ENCODE measurements at places on chromosomes 2 and 18. TPM values are rescaled to one million over a fixed set of nuclear protein-coding genes. Genes with fewer than 3 reads are reported as not detected.
A peak's percentile ranks its signal among the peaks of the same experiment; 100 is the strongest.

GRCh38 chr2:37829202-37829601, 95.9 kb upstream of the RMDN2 start:
- DNase-seq, result peak; percentile 82

GRCh38 chr2:224513991-224514390, 71.2 kb downstream of the CUL3 start:
- DNase-seq, result no peak

DNA sequence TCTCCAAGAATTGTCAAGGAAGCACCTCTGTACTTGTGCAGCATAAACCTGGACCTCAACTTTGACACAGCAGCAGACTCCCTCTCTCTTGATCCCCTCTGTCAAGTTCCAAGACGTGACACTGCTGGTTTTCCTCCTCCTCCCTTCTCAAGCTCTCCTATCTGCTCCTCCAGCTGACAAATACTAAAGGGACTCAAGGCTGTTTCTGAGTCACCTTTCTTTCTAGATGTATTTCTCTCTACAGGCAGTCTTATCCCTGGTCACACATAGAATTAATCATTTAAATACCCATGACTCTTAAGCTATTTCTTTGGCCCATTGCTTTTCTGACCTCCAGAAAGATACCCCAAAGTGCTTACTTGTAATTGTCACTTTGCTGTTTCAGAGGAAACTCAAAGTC, 53.5 kb downstream of the SEPTIN10 start:
- peak; percentile 27 for DNase-seq

- DNase-seq, result no peak
Observed at GRCh38 chr18:70456376-70456775, 167.5 kb downstream of the SOCS6 start.

DNA sequence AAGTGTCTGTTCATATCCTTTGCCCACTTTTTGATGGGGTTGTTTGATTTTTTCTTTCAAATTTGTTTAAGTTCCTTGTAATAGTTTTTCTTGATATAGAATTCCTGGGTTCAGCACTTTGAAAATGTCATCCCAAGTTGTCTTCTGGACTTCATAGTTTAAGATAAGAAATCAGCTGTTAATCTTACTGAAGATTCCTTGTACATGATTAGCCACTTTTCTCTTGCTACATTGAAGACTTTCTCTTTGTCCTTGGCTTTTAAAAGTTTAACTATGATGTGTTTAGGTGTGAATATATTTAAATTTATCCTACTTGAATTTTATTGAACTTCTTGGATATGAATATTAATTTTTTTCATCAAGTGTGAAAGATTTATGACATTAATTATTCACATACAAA, 387.2 kb upstream of the CWC22 start:
- no peak for DNase-seq

DNA sequence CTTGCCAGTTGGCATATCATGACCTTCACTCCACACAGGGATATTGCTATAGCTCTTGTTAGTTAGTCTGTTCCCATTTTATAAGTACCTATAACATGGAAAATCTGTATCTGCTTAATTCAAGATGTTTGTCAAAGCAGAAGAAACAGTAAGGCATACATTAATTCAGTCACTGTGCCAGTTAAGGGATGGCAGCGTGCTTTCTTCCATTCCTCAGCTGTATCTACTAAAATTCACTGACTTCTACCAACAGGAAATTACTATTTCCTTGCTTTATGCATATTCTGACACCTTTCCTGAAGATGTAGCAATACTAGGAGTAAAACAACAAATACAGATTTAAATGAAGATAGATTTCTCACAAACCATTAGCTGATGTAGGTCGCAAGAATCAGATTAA, 59.9 kb downstream of the RNF152 start:
- DNase-seq, result no peak

DNA sequence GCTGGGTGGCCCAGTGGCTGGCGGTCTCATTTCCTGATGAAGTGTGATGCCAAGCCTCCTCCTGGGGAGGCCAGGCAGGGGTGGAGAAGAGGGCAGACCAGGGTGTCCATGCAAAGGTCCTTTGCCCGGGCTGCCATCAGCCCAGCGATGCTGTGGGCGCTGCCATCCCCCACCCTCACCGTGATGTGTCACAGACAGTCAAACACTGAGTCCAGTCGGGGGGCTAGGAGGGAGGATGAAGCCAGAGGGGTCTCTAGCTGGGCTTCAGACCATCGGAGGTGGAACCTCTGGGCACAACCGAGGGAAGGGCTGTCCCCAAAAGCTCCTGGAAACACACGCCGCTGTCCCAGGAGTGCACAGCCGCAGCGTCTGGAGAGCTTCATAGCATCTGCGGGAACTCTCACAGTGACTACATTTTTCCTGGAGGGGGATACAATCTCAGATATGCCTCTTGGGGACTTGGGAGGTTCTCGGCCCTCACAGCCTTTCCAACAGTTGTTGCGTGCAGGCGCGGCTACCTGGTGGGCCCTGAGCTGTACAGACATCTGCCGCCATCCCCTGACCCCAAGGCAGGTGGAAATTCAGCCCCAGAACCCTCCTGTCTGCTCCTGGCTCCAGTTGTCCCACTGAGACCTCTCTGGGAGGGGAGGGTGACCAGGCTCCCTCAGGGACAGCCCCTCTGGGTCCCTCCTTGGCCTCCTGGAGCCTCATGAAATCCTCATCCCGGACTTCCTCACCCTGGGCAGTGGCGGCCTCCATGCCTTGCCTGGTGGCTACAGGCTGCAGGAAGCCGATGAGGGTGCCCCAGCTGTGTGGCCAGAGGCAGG, 26.5 kb upstream of the OTOS start:
- no peak for DNase-seq

GRCh38 chr2:190618030-190618429, 30.9 kb upstream of the NAB1 start:
- DNase-seq, result no peak

DNA sequence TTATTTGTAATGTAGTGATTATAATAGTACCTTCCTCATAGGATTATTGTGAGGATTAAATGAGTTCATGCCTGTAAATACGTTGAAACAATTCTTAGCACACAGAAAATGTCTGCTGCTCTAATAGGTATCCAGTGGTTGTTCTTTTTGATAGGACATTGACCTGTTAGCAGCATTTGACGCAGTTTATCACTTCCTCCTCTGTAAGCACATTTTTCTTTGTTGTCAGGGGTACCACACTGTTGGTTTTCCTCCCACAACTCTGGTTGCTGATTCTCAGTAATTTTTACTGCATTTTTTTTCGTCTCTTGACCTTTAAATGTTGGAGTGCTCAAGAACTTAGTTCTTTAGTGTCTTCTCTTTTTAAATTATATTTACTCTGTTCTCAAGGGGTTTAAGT, 15.4 kb downstream of the PPM1B start:
- DNase-seq, result no peak

- no peak for DNase-seq
Observed at GRCh38 chr2:186126181-186126580, 359.9 kb upstream of the ZC3H15 start.

DNA sequence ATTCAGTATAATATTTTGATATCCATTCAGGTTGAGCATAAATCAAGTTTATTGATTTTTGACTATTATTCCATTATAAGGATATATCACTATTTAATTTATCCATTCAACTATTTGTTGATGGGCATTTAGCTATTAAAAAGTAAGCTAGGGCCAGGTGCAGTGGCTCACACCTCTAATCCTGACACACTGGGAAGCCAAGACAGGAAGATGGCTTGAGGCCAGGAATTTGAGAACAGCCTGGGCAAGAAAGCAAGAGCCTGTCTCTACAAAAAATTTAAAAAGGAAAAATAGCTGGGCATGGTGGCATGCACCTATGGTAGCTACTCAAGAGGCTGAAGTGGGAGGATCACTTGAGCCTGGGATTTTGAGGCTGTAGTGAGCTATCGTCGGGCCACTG, 183.5 kb downstream of the HNMT start:
- no peak for DNase-seq

- no peak for DNase-seq
Observed at GRCh38 chr18:78738076-78738690, 241.4 kb upstream of the SALL3 start.

DNA sequence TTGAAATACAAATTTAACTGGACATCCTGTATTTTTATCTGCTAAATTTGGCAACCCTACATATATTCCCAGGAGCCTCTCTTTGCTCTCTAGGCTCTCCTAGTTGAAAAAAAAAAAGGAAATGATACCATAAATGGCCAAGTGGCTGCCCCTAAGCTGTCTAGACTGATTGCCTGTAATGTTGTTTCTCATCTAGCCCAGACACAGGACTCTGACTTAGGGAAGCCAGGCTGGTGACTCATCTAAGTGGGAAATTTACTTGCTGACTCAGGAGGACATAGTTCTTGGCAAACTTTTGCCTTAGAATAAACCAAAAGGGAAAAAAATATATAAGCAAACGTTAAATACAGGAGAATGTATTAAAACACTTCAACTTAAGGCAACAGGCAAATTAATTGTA, 14.6 kb upstream of the ITGAV start:
- peak; percentile 99 for DNase-seq

GRCh38 chr18:59681521-59682004, 15.7 kb downstream of the CCBE1 start:
- DNase-seq, result no peak

Gene COLEC12
- 0.02 TPM for total RNA-seq

Gene COL4A4
- total RNA-seq, result 0.41 TPM

Gene PPIG
- 48.6 TPM for total RNA-seq

Gene FEV
- not detected for total RNA-seq

Gene APCDD1
- total RNA-seq, result not detected

Gene CYRIA
- 25.2 TPM for total RNA-seq

Gene DYSF
- total RNA-seq, result 13.6 TPM

Gene GKN2
- total RNA-seq, result 0.24 TPM

Data from A172 (cell line).